Retina (tissue), 1 donor: ENCODE measurements at places on chromosomes 3 and 15.

- DNase-seq, result no peak
These were observed 52.3 kb downstream of the THSD4 start for GRCh38 chr15:71167445-71168165.

- DNase-seq, result no peak
These were observed 142.2 kb upstream of the ZNF385D start for GRCh38 chr3:21893242-21893641.

- DNase-seq, result no peak
These were observed 201.4 kb downstream of the IL5RA start for GRCh38 chr3:2908693-2909351.

DNA sequence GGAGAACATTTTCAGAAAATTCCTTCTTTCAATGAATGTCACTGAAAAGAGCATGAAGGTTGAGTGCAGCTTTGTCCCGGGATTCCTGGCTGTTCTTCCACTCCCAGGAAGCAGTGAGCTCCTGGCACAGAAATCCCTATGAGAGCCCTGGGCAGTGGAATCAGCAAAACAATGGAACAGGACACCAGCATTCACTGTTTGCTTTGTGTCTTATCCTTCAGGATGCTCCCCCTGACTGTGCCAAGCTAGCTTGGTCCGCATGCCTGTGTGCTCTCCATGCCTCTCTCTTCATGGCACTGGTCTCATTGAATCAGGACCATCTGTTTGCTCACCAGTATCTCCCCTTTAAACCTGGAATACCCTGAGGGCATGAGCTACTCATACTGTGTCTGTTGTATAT lies 102.0 kb upstream of the GADL1 start:
- DNase-seq, result no peak

DNA sequence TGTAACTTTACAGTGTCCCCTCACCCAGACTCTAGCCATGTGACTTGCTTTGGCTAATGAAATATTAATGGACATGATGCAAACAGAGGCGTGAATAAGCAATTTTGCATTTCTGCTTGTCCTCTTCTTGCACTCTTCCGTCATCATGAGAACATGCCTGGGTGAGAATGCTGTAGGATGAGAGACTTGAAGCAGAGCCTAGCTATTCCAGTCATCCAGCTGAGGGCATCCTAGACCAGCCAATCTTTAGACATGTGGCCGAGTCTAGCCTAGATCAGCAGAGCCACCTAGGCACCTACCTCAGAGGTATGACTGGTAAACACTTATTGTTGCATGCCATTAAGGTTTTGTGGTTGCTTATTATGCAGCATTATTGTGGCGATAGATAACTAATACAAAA lies 450.5 kb upstream of the AZI2 start:
- no peak for DNase-seq

GRCh38 chr15:101532865-101533264 lies 43.4 kb upstream of the PCSK6 start:
- DNase-seq, result no peak

GRCh38 chr15:79826800-79827199 lies 70.0 kb downstream of the MTHFS start:
- DNase-seq, result no peak

DNA sequence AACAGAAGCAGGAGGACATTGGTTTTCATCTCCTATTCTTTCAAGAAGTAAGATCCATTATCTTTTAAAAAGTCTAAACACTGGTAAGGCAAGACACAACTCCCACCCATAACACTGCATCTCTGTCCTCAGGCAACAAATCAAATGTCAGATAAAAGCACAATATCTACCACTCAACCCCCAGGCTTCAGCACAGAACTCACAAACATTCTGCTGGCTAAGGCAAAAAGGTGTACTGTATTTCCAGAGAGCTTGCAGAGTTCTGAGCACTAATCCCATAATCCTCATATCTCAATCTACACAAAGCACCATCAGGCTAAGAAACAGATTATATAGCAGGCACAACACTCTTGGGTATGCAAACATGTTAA lies 20.9 kb downstream of the RAF1 start:
- DNase-seq, result no peak

DNA sequence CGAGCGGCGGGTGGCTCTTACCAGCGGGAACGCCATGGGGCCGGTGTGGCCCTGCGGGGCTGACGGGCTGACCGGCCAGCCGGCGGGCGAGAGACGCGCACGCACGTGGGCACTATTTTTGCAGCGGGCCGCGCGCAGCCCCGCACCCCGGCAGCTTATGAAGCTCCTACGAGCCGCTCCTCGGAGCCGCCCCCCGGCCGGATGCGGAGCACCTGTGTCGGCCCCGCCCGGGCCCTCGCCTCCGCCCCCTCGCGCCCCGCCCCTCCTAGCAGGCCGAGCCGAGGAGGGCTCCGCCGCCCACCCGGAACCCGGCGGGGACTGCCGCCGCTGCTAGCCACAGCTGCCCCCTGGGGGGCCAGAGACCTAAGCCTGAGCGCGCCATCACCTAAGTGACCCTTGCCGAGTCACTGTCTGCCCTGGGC lies 683 bp upstream of the CPEB1 start:
- DNase-seq, result peak; percentile 62

DNA sequence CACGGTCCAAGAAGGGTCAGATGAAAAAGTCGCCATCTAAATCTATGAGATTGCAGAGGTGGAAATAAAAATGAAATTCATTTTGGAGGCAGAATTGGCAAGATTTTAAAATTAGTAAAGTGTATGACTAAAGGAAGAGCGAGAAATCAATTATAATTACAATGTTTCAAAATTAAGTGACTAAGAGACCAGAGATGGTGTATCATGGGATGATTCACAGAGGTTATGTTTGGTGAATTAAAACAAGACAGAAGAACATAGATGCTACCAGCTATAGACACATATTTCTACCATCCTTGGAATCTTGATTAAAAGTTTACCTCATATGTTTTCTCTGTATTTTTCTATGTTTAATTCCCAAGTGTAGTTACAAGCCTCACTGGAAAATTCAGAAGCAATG lies 308.9 kb upstream of the DNAJC19 start:
- no peak for DNase-seq

- no peak for DNase-seq
These were observed 104.5 kb downstream of the RARB start for GRCh38 chr3:25532431-25533162.

DNA sequence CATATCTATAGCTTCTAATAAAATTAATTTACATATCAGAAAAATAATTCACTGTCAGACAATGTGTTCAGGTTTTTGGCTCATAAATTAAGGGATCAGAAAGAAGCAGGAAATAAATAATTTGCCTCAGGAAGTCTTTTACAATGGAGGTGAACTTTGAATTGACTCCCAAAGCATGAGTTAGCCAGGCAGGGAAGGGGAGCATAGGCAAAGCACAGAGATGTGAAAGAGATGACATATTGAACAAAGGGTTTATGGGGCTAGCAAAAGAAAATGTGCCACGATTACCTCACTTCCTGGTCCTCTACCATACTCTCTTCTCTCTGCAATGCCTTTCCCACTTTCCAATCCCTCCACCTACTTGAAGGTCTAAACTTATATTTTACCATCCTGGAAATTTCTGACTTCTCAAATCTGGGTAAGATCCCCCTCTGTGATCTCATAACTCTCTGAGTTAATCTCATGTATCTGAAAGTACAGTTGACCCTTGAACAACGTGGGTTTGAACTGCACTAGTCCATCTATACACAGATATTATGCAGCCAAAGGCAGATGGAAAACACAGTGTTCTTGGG lies 4.1 kb upstream of the HEXA start:
- no peak for DNase-seq

DNA sequence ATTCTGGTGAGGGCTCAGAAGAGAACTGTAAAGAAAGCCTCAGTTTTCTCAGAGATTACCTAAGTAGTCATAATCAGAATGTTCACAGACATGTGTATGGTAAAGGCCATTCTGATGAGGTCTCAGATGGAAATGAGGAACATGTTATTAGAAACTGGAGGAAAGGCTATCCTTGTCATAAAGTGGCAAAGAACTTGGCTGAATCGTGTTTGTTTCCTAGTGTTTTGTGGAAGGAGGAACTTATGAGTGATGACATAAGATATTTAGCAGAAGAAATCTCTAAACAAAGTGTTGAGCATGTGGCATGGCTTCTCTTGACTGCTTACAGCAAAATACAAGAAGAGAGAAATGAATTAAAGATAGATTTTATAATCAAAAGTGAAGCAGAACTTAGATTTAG lies 12.8 kb upstream of the KLHL40 start:
- no peak for DNase-seq

- peak; percentile 35 for DNase-seq
These were observed 410.5 kb upstream of the CADM2 start for GRCh38 chr3:84547971-84548970.

DNA sequence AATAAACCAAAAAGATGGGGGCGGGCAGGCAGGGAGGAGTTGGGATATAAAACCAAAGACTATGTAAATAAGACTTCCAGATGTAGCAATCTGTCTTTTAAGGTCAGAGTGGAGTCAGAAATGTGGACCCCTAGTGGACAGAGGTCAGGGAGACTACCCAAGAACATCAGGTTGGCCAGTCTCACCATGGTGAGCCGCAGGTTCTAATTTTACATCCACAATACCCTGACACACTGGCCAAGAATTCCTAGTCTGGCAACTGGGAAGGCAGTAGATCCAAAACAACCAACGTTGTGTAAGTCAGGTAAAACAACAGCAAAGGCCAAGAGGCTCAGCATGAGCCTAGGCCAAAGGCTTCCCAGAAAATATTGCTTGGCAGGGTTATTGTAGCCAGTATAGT lies 203.4 kb downstream of the FOXP1 start:
- DNase-seq, result no peak

DNA sequence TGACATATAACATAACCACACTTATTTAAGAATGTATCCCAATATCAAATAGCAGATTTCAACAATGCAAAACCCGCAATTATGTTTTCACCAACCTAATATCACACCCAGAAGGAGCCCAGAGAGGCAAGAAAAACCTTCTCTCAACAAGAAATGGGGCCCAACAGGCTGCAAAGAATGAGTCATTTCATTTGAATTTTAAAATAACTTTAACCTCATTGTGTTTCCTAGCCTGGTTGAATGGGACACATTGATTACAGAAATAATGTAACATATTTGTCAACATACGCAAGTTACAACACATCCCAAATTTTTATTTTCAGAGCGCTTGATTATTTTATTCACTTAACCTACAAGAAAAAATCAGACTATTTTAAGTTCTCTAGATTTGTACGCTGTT lies 365.1 kb upstream of the SLCO3A1 start:
- DNase-seq, result no peak
